ENCODE measurements at places on chromosomes 11 and 22. TPM values are rescaled to one million over a fixed set of nuclear protein-coding genes. Genes with fewer than 3 reads are reported as not detected.

RAG2 gene
- not detected for total RNA-seq

HPX gene
- total RNA-seq: 2.1 TPM

SCGB2A2 gene
- not detected for total RNA-seq

AIP gene
- 58.9 TPM for total RNA-seq

RFPL2 gene
- not detected for total RNA-seq

PRDM11 gene
- 10.9 TPM for total RNA-seq

FOLR2 gene
- not detected for total RNA-seq

ANKK1 gene
- under 0.01 TPM for total RNA-seq

CASP5 gene
- not detected for total RNA-seq
